ENCODE measurements at places on chromosomes 1 and 21.

DNA sequence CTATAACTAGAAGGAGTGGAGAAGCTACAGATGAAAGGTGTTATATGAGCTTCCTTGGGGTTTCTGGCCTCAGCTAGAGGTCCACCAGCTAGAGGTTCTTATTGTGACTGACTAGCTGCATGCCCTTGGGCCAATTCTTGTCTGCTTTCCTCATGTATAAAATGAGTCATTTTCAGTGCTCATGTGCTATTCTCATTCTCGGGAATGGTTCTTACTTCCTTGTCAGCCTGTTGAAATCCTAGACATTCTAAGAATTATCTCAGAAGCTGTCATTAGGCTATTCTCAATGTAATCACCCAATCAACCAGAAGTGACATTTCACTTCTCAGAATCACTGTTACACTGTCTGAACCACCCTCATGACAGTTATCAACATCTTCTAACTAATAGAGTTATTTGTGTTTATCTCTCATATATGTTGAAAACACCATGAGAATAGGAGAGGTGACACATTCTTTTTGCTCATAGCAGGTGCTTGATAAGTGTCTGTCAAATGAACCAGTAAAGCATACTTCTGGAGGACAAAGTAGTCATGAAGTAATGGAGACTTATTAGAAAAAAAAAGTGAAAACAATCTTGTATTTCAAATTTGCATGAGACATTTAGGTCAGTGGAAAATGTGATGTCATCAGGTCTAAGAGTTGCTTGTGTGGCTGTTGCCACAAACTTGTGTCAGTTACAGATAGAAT is 122.8 kb upstream of the IVNS1ABP start:
- no peak for DNase-seq

- no peak for DNase-seq
These were observed 7.2 kb downstream of the AGMAT start for GRCh38 chr1:15577691-15578090.

DNA sequence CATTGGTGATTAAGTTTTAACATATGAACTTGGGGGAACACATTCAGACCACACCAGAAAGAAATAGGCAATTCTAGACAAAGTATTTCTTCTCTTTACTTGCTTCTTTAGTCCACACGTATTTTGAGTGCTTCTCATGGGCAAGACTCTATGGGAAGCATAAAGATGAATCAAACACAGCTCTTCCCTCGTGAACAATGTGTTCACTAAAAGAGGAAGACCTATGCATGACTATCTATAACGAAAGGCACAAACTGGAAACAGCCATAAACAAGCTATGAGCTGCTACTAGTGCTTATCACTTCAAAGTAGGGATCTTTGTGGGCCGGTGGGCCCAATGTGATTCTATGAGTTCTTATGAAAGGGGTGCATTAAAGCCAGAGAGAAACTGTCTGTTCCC is 53.0 kb upstream of the PRDX6 start:
- no peak for DNase-seq

DNA sequence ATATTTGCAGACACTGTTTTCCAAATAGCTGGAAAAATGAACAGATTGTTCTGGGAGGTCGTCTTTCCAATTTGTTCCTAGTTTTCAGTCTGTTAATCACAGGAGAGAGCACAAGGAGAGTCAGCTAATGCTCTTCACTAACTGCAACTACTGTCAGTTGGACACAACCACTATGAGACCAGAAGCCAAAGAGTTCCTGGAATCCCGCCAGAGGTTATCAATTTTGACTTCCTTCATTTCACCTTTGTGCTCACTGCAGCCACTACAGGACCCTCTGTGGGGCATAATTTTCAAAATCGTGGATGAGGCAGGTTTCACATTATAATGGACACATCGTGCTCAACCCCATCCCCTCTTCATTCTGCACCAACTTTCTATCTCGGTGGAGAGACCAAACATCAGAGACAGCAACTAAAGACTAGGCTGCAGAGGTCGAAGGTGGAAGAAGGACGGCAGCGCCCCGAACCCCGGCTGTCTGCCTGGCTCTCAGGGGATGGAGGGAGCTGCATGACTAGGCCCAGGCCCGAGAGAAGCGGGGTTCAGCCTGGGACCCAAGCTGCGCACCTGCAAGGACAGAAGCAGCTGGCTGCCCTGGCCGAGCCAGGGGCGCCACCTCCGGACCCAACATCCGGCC is 602 bp downstream of the KIAA0319L start:
- DNase-seq = no peak

GRCh38 chr1:52112489-52112888 is 29.4 kb upstream of the ZFYVE9 start:
- DNase-seq = no peak

- no peak for DNase-seq
These were observed 14.8 kb upstream of the NCMAP start for GRCh38 chr1:24540906-24541710.

GRCh38 chr1:47262787-47263413 is 30.9 kb upstream of the TAL1 start:
- no peak for DNase-seq

DNA sequence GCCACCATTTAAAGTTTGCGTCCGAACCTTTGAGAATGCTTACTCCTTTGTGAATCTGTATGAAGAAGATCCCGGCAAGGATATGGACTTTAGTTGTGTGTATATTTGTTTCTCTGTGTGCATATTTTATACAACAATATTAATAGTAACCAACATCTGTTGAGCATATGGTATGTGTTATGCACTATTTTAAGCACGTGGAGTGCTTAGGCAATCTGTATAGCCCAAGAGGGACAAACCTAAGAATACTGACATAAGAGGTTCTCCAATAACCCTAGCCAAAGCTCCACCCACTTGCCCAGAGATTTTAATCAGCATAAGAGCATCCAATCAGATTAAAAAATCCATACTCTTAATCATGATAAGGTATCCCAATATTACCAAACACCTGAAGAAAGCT is 92.7 kb downstream of the MAB21L3 start:
- no peak for DNase-seq

GRCh38 chr1:230231774-230232145 is 164.7 kb downstream of the GALNT2 start:
- no peak for DNase-seq

DNA sequence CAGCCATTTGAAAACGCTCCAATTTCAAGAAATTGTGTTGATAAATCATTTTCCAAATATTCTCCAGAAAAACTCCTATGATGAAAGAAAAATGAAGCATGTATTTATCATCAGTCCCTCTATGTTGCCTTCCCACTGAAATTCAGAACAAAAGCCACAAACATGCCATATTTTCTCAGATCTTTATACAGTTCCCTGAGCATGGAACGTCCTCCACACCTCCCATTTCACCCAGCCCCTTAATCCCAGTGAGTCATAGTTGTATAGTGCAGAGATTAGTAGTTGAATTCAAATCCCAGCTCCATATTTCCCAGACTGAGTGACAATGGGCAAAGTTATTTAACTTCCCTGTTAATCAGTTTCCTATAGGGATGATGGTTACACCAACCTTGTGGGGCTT is 20.6 kb upstream of the NPL start:
- DNase-seq = no peak

DNA sequence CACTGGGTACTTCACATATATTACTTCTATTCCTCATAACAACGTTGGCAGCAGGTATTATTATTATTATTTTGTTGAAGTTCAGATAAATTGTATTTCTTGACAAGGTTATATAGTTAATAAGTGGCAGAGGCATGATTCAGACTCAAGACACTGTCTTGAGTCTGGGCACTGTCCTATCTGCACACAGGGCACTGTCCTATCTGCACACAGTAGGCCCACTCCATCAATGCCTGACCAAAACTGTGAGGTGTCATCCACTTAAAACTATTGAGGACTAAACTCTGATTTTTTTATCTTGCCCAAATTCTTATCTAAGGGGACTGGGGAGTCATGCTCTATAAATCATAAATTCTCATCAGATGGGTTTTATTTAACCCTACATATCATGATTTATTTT is 23.8 kb upstream of the IER5 start:
- DNase-seq = no peak

- no peak for DNase-seq
These were observed 85.5 kb downstream of the CLIC4 start for GRCh38 chr1:24830680-24831272.

- no peak for DNase-seq
These were observed 5.7 kb downstream of the TMPRSS3 start for GRCh38 chr21:42390193-42390592.

DNA sequence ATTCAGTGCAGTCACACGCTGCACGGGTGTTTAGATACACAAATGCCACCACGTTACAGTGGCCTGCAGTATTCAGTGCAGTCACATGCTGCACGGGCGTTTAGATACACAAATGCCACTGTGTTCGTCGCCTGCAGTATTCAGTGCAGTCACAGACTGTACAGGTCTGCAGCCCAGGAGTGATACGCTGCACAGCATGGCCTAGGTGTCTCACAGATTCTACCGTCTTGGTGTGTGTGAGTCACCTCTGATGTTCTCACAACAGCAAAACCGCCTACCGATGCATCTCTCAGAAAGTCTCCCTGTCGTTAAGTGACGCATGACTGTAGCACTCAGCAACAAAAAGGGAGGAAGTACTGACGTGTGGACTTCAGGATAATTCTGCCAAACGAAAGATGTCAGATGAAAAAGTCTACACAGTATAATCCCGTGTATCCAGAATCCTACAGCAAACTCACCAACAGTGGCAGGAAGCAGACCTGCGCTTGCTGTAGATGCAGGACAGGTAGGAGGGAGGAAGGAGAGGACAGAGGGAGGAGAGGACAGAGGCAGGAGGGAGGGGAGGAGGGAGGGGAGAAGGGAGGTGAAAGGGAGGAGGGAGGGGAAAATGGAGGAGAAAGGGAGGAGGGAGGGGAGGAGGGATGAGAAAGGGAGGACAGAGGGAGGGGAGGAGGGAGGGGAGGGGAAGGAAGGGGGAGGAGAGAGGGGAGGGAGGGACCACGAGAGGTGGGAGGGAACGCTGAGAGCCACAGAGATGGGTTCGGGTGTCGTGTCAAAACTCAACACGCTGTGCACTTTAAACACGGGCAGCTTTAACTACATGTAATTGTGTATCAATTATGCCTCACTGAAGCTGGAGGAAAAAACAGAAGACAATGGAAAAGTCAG is 36.3 kb upstream of the PCBP3 start:
- peak; percentile 52 for DNase-seq

GRCh38 chr21:23858878-23859277 is 1748.4 kb downstream of the MRPL39 start:
- no peak for DNase-seq

DNA sequence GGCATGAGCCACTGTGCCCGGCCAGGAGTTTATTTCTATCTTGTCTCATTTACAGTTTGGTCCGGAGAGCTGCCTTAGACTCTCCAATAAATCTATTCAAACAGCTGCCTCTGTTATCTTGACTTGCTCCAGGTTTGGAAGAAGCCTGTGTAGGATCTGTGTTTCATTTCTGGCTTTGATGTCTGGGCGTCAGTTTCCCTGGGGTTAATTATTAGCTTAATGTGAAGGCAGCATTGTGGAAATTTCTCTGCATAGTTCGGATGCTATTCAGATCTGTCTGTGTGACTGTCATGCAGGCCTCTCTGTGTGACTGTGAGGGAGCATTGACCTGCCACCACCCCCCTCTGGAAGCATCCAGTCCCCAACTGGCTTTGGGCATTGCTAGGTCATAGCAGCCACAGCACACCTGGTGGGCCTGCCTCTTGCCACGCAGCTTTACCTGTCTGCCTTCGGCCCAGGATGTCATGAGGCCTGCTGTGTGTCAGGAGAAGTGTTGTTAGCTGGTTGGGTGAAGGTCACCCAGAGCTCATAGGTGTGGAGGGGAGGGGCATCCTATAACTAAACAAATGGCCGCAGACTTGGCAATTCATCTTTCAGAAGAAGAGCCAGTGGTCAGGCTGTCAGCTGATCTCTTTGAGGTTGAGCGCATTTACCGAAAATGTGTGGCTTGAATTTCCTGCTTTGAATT is 9.8 kb downstream of the IFNGR2 start:
- no peak for DNase-seq

- no peak for DNase-seq
These were observed 18.2 kb upstream of the STMN1 start for GRCh38 chr1:25924454-25924853.

DNA sequence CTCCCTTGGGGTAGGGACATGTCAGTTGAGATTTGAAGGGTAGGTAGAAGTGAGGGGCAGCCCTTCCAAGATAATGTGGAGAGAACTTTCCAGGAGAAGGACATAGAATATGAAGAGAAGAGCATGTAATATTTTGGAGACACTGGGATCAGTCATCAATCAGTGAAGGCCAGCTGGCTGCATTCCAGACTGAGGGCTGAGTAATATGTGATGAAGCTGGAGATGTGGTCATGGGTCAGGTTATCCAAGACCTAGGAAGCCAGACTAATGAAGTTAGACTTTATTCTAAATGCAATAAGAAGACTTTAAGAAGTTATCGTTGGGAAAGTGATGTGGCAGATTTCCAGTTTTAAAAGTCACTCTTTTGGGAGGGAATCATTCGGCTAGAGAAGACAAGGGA is 262.0 kb downstream of the HMCN1 start:
- DNase-seq = no peak

DNA sequence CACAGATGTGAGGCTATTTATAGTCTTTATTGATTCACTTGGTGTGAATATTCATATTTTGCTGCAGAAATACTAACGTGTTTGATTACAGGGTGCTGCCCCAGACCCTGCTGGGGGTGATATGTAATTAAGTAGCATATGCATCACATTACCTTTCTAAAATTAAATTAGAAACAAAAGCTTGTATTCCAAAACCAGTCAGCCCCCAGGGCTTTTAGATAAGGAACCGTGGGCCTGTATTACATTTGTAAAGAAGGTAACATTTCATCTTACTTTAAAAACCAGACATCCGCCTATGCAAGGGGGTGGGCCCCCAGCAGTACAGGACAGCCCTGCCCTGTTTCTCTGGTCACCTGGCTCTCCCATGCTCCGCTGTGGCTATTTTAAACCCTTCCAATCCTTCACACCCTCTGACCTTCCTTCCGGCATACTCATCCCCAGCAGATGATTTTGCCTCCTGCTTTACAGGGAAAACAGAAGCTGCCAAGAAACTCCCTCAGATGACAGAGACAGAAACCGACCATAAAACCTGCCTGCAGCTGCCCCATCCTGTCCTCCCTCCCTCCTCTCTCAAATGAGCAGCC is 22.0 kb upstream of the KCNC4 start:
- DNase-seq = no peak

DNA sequence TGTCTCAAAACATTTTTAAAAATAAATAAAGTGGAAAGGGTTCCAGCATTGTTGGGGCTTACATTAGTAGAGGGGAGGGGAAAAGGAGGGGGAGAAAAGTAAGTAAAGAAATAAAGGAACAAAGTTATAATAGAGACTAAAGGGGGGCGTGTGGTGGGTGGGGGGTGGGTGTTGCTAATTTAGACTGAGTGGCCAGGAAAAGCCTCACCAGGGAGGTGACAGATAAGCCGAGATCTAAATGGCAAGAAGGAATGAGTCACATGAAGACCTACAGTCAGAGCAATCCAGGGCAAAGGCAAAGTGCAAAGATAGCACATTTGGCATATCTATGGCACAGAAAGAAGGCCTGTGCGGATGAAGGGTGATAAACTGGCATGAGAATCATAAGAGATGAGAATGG is 7.5 kb downstream of the MPL start:
- DNase-seq = no peak

DNA sequence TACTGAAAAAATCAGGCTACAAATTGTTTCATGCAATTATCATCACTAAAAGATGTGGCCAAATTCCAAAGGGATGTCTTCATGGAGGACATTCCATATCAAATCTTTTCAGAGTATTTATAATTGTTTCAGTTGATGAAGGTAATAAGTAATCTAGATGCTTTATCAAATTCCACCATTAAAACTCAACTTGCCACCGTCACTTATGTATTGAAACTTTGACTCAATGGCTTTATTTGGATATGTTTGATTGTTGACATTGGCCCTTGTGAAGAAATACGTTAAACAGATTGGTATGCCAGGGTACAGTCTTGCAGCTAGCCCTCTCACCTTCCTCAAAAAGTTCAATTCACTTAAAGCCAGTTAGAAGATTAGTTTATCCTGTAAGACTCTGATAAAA is 32.2 kb upstream of the PALMD start:
- DNase-seq = no peak

All from posterior cingulate gyrus (tissue), 11 donors.